ENCODE measurements at places on chromosomes 13 and 19. TPM values are rescaled to one million over a fixed set of nuclear protein-coding genes. Genes with fewer than 3 reads are reported as not detected.

DNA sequence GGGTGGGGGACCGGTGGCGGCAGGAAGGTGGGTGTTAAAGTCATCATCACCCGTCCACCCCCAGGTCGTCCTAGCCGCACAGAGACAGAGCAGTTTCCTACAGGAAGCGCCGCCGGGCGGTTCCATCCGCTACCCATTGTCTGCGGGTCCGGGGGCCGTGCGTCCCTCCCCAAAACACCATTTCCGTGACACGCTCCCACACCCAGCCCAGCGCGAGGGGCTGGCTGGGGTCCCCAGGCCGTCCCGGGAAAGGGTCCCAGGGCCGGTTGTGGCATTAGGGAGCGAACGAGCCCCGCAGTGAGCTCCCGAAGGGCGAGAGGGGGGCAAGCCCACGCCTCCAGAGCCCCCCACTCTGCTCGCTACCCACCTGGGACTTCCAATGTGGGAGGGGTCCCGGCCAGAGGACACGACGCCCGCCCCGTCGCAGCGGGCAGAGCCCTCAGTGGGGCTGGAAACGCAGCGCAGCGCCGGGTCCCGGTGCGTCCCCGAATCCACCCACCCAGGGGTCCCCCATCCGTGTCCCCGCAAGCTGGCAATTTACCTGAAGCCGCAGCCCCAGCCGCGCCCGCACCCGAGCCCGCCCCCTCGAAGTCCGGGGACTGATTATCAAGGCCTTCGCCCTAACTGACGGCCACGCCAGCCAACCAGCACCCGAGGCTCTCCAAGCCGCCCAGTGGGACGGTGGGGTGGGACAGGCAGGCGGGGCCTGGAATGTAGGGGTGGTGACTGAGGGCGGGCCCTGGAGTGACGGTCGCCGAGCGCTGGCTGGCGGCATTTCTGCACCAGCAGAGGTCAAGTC, at the start of gene KANK3:
TSS of gene KANK3 (minus strand) at position 579 of the 799 bp plus-strand sequence. CDS start 5,434 bp downstream, outside the sequence.
- H3K4me3 ChIP-seq, result peak within 1 kb of the TSS; percentile 79
- H3K27me3 ChIP-seq, result peaks cover 39% of the 10 kb centered on the region
- H3K36me3 ChIP-seq, result no peaks in the 10 kb centered on the region
- peaks cover 5% of the 10 kb centered on the region for H3K4me1 ChIP-seq
- no peak within 1 kb of the TSS for H3K27ac ChIP-seq
- peak; percentile 86 for DNase-seq

GRCh38 chr19:38917921-38918491, 6.0 kb upstream of the CCER2 start:
- no peaks in the 10 kb centered on the region for H3K27me3 ChIP-seq
- peaks cover 3% of the 10 kb centered on the region for H3K4me1 ChIP-seq
- no peak overlapping the region for H3K27ac ChIP-seq

DNA sequence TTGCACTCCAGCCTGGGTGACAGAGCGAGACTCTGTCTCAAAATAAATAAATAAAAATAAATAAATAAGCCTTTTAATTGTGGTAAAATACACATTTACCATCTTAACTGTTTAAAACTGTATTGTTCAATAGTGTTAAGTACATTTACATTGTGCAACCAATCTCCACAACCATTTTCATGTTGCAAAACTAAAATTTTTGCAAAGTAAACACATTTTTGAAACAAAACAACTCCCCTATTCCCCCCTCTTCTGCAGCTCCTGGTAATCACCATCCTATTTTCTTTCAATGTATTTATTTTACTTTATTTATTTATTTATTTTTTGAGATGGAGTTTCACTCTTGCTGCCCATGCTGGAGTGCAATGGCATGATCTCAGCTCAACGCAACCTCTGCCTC, 5.8 kb upstream of the B9D2 start:
- no peaks in the 10 kb centered on the region for H3K27me3 ChIP-seq
- DNase-seq, result no peak
- H3K27ac ChIP-seq, result no peak overlapping the region

- no peak for DNase-seq
- peaks cover 2% of the 10 kb centered on the region for H3K27me3 ChIP-seq
These were observed 51.5 kb downstream of the SKA3 start for GRCh38 chr13:21124852-21125251.

DNA sequence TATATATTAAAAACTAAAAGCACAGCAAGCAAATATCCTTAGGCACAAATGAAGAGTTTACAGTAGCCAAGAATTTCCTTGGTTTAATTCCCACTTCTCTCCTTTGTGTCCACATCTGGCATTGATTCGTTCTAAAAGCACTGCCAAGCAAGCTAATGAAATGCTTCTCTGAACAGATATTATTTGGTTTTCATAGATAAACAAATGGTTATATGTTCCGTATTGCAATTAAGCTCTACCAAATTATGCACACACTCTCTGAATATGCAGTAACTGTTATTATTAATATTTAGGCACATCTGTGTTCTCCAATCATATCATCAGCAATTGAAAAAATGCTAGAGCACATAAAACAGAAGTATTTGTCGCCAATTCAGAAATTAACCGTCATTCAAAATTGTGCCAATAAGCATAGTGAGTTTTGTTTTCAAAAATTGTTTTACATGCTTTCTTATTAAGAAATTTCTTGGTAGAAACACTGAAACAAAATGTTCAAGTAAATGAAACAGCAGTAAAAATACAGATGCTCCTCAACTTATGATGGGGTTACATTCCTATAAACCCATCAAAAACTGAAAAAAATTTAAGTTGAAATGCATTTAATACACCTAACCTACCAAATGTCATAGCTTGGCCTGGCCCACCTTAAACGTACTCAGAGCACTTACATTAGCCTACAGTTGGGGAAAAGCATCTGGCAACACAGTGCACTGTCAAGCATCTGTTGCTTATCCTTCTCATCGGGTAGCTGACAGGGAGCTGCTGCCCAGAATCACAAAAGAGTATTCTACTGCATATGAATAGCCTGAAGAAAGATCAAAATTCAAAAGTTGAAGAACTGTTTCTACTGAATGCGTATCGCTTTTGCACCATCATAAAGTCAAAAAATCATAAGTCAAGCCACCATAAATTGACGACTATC, 2134.7 kb downstream of the PCDH9 start:
- H3K27ac ChIP-seq, result no peak overlapping the region
- no peak overlapping the region for H3K4me3 ChIP-seq
- DNase-seq, result no peak

GRCh38 chr13:40756042-40756441, 14.9 kb downstream of the MRPS31 start:
- no peak overlapping the region for H3K27ac ChIP-seq
- H3K4me3 ChIP-seq, result no peak overlapping the region
- H3K36me3 ChIP-seq, result peaks cover 38% of the 10 kb centered on the region
- DNase-seq, result no peak
- no peaks in the 10 kb centered on the region for H3K27me3 ChIP-seq
- no peaks in the 10 kb centered on the region for H3K4me1 ChIP-seq

- H3K27ac ChIP-seq, result no peak overlapping the region
- DNase-seq, result no peak
- no peaks in the 10 kb centered on the region for H3K36me3 ChIP-seq
- no peaks in the 10 kb centered on the region for H3K27me3 ChIP-seq
- H3K4me3 ChIP-seq, result no peak overlapping the region
These were observed 218.9 kb upstream of the MAB21L1 start for GRCh38 chr13:35695448-35695770.

The ACER1 gene
- 0.24 TPM for total RNA-seq

The PROZ gene
- not detected for total RNA-seq

The PNKP gene
- 138 TPM for total RNA-seq

Measured in activated T-helper 1 cell treated with anti-CD3 and anti-CD28 coated beads, Interleukin-12 subunit alpha, Interleukin-12 subunit beta, Interleukin-2, Interleukin-4 antibody, amounts not matched to agents 30 ng/mL and 10 ng/mL and 1 ng/mL, durations not matched to agents 14 hours and 24 hours and 36 hours (primary cell).